ENCODE measurements at places on chromosomes 5 and 9.

GRCh38 chr9:109181284-109181683 is 14.2 kb upstream of the FRRS1L start:
- DNase-seq, result no peak

- DNase-seq, result no peak
Measured at GRCh38 chr9:95433096-95433819, 83.5 kb downstream of the PTCH1 start.

DNA sequence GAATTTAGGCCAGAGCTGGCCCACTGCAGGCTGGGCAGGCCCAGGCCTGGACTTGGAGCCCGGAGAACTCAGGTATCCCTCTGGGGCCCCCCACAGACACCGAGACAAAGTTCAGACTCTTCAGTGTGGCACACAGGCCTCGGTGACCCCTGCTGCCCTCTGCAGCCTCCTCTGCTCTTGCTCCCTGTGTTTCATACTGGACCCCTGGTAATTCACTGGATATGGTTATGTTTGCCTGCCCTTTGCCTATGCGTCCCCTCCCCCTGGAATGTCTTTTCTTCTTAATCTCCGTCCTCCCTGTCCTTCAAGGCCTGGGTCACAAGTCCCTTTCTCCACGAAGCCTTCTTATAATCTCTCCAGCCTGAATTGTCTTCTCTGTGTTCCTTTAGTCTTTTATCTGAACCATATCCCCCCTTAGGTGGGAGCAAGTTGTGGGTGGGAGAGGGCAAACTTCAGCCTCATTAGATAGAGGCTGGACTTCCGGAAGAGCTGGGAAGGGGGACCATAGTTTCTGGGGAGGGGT is 30.1 kb downstream of the GSN start:
- DNase-seq, result no peak

DNA sequence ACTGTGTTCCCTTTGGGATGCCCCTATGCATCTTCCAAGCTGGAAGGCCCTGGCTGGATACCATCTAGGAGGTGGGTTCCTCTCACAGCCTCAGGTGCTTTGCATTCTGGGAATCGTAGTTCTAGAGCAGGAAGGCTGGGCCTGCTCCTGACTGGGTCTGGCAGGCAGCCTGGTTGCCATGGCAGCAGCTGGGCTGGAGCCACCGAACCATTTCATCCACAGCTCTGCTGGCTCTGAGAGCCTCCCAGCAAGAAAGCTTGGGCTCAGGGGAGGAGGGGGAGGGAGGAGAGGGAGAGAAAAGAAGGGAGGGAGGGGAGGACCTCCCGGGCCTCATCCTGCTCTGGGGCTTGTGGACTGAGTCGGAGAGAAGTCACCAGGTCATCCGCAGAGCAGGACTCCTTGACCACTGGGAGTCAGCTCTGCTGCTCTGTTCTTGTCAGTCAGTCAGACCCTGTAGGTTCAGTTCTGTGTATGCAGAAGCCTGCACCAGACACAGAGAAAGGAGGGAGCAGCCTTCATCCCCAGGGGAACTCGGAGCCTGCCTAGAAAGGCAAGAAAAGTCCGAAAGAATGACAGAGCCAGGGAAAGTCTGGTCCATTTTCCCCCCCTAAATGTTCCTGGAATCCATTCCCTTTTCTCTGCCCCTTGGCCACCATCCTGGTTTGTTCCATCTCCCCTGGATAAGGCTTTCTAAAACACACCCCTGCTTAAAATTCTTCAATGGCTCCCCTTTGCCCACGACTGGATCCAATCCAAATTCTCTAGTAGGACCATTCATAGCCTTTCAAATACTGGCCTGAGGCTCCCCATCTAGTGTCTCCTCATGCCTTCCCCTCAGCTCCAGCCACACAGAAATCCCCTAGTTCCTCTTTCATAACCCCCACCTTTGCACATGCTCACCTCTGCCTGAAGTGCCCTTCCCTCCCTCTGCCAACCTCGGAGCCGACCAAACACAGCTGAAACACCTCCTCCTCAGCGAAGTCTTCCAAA is 65.4 kb upstream of the ARAP3 start:
- peak; percentile 51 for DNase-seq

DNA sequence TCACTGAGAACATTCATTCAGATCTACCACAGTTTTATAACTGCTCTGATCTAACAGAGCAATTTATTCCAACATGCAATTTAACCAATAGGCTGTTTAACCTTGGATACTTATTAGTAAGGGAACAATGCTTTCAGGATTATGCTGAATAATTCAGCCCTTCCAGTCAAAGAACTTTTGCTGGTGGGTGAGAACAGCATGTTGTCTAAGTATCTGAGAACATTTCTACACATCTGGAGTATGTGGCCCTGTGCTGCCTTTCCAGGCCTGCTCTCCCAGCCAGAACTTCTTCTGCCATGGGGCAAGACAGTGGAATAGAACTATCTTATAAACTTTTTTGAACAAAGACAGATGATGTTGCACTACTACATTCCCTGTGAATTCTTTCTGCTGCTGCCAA is 55.8 kb downstream of the NFIB start:
- DNase-seq, result no peak

- no peak for DNase-seq
Measured at GRCh38 chr5:402615-403359, 40.2 kb upstream of the EXOC3 start.

- DNase-seq, result no peak
Measured at GRCh38 chr5:57795203-57795602, 312.6 kb upstream of the ACTBL2 start.

- no peak for DNase-seq
Measured at GRCh38 chr5:177378884-177379883, 5.0 kb upstream of the SLC34A1 start.

- no peak for DNase-seq
Measured at GRCh38 chr9:22065431-22066200, 56.5 kb upstream of the CDKN2B start.

GRCh38 chr5:60228676-60229075 is 335.1 kb upstream of the PDE4D start:
- DNase-seq, result no peak
